ENCODE measurements at places on chromosomes 7 and 10.

DNA sequence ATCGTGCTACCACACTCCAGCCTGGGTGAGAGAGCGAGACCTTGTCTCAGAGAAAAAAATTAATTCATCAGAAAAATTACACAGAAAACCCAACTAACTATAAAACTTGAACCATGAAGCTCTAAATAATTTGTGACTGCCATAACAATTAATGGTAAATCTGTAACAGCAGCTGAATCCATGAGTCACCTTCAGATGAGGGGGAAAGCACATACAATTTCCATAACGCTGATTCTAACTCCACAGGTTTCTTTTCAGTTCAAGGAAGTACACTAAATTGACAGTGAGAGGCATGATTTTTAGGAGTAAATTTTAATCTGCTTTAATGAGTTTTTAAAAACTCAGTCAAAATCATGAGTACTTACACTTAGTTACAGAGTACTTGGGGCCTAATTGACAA, 120.1 kb upstream of the NOBOX start:
- no peak for DNase-seq

GRCh38 chr7:136138991-136139390, 161.8 kb upstream of the MTPN start:
- no peak for DNase-seq

DNA sequence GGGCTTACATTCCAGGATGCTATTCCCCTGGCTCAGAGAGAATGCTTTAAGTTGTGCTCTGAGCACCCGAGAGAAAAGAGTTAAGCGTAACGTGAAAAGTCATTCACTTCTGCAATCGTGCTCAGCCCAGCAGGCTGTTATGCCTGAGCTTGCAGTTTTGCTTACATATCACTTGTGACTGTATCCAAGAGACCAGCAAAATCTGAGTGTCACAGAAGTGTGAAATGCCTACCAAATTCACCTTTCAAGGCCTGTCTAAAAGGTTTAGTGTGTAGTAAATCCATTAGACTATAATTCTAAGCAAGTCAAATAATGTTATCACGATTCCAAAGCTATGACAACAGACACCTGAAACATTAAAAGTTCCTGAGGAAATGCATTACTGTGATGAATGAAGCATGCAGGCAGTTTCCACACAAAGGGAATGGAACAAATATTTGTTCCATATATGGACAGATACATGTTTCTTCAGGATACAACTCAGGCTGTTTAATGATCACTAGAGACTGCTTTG, 20.1 kb downstream of the ITGB1 start:
- no peak for DNase-seq

- DNase-seq = no peak
Observed at GRCh38 chr7:16815001-16815400, 10.2 kb upstream of the AGR2 start.

Data from AG04450 (cell line).